ENCODE measurements at places on chromosomes 4 and X.

DNA sequence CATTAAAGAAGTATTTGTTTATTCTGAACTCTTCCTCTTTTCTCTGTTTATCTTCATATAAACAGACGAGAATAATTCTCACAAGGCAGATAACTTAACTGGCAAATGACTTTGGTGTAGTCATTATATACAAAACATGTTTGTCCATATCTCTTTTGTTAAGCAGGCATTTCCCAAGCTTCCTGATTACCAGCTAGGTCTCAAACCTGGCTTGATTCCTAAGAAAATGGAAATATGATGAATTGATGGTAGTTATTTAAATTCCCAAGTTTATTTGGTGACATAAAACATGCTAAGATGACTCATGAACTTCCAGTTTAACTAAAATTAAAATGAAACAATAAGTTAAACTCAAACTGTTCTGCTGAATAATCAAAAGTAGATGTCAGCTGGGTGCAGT lies 96.8 kb downstream of the ARSJ start:
- DNase-seq, result no peak

DNA sequence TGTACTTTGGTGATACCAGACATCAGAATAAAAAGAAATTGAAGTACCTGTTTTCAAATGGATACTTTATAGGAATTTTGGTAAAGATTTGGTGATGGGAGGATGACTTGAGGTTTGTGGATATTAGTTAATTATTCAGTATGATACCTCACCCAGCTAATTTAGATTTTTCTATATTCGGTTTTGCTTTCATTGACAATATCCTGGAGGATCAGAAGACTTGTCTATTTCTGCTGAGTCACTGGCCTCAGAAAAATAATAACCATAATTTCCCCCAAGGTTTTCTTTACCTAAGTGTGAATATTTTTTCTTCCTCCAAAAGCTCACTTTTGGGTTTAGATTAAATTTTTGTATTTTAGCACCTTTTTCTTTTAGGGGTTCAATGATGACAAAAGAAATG lies 100.2 kb downstream of the EGF start:
- DNase-seq, result no peak

DNA sequence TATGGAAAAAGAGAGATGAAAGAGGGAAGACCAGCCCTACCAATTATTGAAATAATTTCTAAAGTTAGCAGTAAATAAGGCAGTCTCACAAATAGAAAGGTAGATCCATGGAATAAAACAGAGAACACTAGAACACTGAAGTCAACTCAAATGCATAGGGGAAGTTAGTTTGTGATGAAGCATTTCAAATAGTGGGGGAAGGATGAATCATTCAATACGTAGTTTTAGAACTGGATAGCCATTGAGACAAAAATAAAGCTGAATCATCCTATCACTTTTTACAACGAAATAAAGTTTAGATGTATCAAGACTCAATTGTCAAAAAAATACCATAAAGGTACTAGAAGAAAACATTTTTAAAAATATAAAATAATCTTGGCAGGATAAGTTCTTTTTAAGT lies 143.2 kb upstream of the DGKK start:
- no peak for DNase-seq

DNA sequence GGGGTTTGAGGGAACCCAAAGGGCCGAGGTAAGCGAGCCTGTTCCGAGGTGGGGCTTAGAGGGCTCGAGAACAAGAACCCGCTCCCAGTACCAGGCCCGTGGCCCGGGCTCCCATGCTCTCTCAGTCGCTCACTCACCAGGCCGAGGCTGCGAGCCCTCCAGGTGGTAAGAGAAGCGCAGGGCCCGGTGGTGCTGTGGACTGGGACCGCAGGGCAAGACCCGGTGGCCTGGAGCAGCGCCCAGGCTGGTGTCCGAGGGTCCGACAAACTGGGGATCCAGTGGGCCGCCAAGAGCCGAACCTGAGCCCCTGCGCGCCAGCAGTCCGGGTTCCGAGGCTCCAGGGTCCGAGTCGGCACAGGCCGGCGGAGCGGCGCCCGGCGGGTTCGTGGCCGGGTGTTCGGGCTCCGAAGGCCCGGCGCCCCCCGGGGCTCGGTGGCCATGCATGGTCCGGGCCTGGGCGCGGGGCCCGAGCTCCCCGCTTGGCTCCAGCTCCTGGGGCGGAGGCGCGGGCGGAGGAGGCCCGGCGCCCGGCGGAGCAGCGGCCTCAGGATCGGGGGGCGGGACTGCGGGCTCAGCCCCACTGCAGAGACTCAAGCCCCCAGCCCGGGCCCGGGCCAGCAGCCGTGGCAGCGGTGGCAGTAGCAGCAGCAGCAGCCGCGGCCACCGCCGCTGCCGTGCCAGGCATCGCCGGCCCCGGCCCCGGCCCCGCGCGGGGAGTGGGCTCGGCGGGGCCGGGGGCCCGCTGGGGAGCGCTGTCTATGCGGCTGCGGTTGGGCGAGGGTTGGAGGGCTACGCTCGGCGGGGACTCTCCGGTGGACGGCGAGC lies 833 bp downstream of the FGD1 start:
- no peak for DNase-seq

GRCh38 chr4:95214408-95214807 lies 334.4 kb downstream of the UNC5C start:
- no peak for DNase-seq

- DNase-seq, result no peak
Observed at GRCh38 chr4:6617246-6617645, 23.2 kb upstream of the MRFAP1 start.

DNA sequence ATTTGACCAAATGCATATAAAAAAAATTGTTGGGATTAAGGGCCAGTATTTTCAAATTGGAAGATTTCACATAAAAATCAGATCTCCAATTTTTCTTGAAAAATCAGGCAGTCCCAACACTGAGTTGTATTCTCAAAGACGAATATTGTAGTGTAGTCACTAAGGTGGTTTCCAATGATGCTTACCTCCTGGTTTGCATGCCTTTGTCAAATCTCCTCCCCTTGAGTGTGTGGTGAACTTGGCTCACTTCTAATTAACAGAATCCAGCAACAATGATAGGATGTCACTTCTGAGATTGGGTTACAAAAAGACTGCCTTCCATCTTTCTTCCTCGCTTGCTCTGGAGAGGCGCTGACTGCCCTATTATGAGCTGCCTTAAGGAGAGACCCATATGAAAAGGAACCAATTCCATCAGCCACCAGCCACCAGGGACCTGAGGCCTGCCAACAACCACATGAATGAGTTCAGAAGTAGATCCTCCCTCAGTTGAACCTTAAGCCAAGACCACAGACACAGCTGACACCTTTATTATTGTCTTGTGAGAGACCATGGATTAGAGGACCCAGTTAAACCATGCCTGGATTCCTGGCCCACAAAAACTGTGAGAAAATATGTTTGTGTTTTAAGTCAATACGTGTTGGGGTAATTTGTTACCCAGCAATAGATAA lies 31.2 kb upstream of the TSPAN5 start:
- DNase-seq, result no peak

DNA sequence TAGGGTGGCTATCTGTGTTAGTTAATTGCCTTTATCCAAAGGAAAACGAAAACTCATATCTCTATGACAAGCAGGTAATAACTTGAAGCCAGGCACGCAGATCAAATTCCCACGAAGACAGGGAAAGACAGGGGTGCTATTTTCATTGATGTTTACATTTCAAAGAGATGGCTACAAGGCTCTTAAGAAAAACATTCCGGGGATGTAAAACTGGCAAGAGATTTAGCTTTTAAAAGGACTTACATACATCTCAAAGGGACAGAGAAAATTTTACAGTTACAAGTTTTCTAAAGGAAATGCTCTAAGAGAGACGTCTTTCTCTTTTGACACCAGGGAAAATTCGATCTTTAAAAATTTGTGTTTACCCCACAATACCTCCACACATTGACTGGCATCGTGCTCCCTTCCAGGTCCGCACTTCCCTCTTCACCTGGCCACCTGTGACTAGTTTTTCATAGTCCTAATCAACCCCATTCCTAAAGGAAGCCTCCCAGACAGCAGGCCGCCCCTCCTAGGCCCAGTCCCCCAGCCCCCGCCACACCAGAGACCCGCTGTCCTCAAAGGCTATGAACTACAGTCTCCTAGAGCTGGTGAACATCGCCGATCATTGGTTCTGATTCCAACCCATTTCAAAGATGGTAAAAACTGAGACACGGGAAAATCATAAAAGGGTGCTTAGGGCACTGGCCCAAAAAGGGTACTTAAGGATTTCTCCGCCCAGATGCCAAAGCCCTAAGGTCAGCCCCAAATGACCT lies 649 bp upstream of the ARAF start:
- DNase-seq, result no peak

DNA sequence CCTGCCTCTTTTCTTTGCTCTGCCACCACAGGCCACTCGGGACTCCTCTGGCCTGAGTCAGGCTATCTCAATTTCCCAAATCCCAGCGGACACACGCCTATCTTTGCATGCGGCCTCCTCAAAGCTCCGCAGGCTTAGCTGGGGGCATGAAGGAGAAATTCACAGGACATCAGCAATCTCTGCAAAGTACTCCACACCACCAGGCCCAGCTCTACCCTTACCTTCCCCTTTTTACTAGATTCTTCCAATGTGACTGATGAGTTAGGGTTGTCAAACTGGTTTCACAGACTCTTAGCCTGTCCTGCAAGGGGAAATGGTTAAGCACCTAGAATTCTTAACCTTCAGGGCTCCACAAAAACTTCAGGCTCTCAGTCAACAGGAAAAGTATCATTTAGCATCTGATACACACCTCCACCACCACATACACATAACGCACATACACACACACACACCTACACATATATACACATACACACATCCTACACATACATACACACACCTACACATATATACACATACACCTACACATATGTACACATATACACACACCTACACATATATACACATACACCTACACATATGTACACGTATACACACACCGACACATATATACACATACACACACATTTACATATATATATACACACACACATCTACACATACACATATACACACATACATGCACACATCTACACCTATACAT lies 349.1 kb downstream of the ANK2 start:
- DNase-seq, result no peak

DNA sequence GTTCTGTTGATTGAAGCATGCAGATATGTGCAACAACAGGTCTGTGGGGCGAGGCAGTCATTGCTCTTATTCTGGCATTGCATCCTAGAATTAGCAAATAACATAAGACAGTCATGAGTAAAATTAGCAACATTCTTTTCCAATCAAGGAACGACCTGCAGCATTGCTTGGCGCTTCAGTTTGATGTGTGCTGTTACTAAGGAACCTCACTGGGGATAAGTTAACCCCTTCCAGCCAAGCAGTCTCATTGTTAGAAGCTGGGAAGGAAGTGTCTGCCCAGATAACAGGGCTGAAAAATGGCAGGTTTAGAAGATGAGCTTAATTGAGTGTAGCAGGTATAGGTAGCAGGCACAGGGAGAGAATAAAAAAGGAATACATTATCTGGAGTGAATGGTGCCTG lies 55.4 kb downstream of the RBM46 start:
- no peak for DNase-seq

DNA sequence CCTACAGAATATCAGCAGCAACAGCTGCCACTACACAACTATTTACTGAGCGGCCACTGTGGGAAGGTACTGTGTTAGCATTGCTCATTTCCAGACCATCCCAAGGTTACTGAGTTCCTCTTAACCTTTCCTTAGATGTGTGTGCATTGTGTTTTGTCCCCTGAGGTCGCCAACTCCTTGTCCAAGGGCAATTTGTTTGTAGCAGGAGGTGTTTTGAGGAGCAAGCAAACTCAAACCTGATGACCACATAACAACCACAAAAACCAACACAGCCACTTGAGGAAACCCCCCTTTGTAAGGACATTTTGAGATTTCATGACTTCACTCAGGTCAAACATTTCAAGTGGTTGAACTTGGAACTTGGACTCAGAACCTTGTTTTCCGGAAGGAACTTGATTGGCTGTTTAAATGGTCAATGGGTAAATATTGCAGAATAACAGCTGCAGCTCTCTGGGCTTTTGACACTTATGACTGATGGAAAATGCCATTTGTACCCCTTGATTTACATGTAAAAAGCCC lies 122.3 kb downstream of the MID1IP1 start:
- DNase-seq, result no peak

DNA sequence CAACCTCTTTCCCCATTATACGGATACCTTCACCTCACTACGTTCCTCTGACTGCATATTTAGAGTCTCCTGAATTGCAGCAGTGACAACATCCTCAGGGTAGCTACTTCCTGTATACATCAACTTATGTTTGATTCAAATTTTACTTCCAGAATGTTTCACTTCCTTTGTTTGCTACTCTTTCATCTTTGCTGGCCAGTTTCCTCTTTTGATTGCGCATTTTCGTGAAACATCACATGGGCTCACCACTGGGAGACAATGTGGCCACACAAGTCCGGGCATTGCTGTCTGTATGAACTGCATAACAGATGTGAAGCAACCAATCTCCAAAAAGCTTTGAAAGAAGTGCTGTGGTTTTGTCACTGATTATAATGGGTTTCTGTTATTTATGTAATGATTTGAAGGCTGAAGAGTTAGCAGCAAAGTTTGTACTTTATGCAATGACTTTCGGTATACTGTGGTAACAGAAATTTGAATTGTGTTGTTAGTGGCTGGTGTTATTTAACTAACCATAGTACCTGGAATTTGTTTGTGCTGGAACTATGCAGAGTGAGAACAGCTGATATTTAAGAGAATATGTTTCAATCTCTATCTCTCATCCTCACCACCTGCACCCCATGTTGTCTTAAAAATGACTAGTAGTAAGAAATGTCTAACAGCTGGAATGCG lies 7.4 kb downstream of the SNCA start:
- DNase-seq, result no peak

DNA sequence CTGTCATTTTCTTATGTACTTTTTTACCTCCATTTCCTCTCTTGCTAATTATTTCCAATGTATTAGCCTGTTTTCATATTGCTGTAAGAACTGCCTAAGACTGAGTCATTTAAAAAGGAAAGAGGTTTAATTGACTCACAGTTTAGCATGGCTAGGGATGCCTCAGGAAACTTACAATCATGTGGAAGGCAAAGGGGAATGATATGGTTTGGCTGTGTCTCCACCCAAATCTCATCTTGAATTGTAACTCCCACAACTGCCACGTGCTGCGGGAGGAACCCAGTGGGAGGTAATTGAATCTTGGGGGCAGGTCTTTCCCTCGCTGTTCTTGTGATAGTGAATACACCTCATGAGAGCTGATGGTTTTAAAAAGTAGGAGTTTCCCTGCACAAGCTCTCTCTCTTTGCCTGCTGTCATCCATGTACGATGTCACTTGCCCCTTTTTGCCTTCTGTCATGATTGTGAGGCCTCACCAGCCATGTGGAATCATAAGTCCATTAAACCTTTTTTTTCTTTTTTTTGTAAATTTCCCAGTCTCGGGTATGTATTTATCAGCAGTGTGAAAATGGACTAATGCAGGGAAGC lies 870.0 kb upstream of the INTU start:
- no peak for DNase-seq
